T47D (cell line): ENCODE measurements at places on chromosomes 7 and 10.
A peak's percentile ranks its signal among the peaks of the same experiment; 100 is the strongest.

DNA sequence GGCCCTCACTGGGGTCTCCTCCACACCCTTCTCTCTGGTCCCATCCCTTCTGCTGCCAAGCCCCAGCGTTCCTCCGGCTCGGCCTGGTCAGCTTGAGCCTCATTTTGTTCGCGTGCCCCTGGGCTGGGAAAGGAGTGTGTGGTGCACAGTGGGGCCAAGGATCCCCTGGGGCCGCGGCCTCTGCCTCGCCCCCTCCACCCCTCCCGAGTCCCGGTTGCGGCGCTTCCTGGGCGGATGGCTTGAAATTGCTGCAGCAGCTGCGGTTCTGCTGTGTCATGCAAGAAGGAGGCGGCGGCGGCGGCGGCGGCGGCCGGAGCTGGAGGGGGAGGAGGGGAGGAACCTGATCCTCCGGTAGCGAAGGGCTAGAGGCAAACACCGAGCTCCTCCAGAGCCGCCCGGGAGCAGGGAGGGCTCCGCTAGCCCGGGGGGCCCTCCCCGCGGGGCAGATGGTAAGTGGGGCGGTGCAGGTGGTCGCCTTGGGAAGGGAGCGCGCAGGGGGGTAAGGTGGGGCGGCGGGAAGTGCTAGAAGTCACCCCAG lies 217.8 kb upstream of the MKLN1 start:
- DNase-seq, result peak; percentile 50

- no peak for DNase-seq
These were observed 58.9 kb upstream of the STRIP2 start for GRCh38 chr7:129375141-129375938.

DNA sequence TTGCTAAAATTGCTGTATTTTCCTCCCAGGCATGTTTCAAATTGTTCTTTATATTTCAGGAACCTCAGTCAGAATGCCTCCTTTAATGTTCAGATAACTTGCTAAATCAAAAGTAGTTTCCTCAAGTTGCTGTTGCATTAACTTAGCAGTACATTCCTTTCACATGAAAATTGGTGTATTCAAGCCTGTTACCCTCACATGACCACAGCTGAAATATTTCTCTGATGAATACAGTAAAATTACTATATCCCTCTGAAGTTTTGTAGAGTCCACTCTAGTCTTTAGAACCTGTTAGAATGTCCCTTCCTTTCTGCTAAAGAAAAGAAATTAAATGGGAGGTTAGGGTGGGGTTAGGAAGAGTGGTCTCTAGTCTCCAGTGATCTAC lies 24.5 kb upstream of the C1GALT1 start:
- no peak for DNase-seq

GRCh38 chr7:42218248-42218647 lies 18.8 kb downstream of the GLI3 start:
- no peak for DNase-seq

- no peak for DNase-seq
These were observed 32.9 kb downstream of the TMEM168 start for GRCh38 chr7:112757337-112757736.

GRCh38 chr7:154698726-154699291 lies 304.1 kb downstream of the PAXIP1 start:
- DNase-seq, result no peak

DNA sequence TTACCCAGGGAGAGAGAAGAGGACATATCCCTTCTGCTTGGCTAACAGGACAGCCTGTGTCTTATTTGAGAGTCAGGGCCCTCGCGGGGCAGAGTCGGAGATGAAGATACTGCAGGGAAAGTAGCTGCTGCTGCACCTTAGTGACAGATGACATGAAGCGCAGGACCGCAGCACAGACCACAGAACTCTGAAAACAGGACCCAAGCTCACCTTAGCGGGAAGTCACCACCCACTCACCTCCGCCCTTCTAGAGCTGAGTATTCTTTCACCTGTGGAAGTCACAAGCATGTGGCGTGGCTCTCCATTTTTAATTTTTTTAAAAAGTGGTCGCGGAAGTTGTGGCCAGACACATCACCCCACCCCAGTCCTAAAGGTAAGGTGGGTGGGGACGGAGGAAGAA lies 191.4 kb downstream of the FAM107B start:
- DNase-seq, result no peak

GRCh38 chr10:3769556-3769955 lies 15.5 kb downstream of the KLF6 start:
- DNase-seq, result no peak

- no peak for DNase-seq
These were observed 1.0 kb downstream of the CCDC186 start for GRCh38 chr10:114172776-114173602.

DNA sequence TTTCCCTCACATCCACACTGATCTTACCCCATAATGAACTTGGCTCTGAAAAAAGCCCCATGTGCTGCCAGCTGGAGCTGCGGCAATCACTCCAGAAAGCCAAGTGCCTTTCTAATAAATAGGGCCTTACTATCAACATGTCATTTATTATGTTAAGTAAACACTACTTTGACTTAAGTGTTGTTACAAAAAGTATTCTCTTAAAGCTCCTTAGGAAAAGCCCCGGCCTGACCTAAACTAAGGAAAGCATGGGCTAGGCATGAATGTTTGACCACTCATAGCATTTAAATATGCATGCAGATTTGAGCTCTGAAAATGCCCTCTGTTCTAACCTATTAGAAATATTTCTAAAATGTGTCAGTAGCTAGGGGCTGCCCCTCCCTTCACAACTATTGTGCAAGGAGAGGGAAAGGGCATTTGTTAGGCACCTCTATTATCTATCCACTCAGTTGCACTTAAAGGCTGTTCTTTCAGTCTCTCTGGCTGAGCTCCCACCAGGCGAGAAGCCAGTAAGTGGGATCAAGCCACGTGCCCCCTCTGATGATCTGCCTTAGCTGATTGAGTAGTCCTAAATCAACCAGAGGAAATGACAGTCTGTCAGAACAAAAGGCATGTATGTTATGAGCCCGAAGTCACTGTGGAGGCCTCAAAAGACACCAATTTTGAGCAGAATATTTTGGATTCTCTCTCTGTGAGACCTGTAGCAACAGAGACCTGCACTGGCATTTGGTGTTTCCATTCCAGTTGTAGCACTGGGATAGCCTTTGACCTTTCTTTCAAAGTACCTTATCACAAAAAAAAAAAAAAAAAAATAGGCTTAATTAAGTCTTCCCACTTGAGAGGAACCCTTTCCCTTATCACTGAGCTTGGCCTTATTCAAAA lies 77.1 kb downstream of the ITGB8 start:
- DNase-seq, result no peak

GRCh38 chr7:137545059-137545716 lies 201.7 kb upstream of the PTN start:
- no peak for DNase-seq

- DNase-seq, result no peak
These were observed 6.3 kb downstream of the KIAA1217 start for GRCh38 chr10:24215196-24215595.

GRCh38 chr7:32257621-32258020 lies 187.4 kb upstream of the PDE1C start:
- no peak for DNase-seq

DNA sequence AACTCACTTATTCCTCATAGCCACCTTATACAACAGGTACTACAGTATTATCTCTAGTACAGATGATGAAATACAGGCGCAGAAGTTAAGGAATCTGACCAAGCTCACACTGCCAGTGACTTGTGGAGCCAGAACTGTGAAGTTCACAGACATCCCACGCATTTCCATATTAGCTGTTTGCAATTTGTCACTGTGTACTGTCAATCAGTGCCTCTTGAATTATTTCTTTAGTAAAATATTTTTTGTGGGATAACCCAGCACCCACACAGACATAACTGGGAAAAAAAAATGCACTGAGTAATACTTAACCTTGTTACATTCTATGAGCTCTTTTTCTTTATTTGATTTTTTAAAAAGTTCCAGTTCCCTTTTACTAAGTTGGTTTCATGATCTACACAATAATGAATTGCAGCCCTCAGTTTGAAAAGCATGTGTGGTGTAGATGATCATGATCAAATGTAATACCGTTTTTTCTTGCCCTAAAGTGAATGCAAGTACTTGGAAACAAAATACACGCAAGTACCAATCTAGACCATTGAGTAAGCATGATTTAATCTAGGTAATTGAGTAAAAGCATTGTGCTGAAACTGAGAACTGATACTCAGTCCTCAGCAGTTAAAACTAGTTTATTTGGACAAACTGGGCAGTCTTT lies 14.1 kb downstream of the CUL1 start:
- no peak for DNase-seq
